Adipocyte (in vitro differentiated cells): ENCODE measurements at places on chromosomes 6 and 20.

- DNase-seq = peak; percentile 77
These were observed 548 bp downstream of the AGPAT4 start for GRCh38 chr6:161273274-161273751.

DNA sequence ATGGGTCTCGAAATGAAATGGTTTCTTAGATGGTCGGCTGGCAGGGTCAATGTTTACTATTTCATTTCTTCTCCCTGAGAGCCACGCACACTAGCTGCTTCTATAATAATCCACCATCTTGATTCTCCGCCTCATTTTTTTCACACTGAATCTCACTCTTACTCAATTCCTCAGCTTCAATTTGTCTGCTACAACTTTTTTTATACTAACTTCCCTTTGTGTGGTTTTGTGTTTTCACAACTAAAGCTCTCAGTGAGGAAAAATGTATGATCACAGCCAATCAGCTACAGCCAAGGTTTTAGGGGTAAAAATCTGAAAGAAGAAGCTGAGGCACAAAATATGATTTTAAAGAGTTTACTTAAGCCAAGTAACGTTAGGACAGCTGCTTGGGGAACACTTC lies 1309.4 kb downstream of the EPHA7 start:
- no peak for DNase-seq

DNA sequence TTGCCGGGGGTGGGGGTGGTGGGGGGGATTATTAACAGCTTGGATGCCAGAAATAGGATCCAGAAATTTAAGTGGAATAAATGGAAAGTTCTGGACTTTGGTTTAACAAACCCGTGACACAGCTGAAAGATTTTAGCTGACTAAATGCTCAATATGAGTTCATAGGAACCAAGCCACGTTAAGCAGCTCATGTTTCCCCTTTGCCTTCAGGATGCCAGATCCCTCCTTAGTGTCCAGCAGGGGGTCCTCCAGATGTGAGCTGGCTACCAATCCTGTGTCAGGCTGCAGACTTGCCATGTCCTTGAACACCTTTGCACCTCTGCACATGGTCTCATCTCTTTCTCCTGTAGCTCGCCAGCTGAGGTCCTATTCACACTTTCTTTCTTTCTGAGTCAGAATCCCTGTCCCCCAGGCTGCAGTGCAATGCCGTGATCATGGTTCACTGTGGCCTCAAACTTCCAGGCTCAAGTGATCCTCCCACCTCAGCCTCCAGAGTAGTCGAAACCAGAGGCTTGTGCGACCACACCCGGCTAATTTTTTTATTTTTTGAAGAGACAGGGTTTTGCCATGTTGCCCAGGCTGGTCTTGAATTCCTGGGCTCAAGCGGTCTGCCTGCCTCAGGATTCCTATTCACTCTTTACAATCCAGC lies 133.3 kb upstream of the ARMC2 start:
- DNase-seq = peak; percentile 49

- DNase-seq = no peak
These were observed 9.2 kb upstream of the SIRPD start for GRCh38 chr20:1566701-1567100.

DNA sequence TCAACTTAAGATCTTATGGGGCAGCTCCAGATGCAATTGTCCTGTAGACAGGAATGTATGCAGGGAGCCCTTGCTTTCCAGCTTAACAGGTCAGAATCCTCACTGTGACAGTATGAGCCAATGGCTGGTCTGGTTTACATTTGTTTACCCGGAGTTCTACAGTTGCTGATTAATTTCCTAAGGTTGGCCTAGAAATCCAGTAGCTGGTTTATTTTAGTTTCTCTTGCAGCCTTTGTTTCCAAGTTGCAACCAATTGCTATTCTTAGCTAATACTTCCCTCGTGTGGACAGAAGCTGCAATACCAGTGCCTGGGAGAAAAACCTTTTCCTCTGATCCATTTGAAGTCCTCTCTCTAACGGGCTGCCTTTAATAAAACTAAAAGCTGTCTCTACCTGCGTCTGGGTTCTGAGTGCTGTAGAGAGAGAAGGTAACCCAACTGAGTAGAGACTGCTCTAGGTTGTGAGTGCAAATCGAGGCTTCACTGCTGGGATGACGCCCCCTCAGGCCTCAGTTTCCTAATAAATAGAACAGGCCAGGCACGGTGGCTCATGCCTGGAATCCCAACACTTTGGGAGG lies 45.9 kb downstream of the ZNF217 start:
- DNase-seq = peak; percentile 81

DNA sequence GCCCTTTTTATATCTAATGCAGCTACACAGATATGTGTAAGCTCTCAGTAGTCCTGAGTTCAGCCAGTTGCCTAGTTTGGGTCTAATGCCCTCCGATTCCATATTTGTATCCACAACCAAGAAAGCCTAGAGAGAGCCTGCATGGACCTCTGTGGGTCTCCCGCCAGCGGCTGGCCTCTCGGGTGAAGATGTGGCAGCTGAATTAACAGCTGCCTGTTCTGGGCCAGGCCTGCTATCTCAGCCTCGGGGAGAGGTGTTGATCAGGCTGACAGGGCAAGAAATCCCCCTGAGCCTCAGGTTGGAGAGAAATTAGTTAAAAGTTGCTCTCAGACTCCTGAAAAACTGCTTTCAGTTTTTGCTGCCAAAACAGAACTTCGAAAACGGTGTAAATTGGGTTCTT lies 19.8 kb downstream of the PTK7 start:
- no peak for DNase-seq

DNA sequence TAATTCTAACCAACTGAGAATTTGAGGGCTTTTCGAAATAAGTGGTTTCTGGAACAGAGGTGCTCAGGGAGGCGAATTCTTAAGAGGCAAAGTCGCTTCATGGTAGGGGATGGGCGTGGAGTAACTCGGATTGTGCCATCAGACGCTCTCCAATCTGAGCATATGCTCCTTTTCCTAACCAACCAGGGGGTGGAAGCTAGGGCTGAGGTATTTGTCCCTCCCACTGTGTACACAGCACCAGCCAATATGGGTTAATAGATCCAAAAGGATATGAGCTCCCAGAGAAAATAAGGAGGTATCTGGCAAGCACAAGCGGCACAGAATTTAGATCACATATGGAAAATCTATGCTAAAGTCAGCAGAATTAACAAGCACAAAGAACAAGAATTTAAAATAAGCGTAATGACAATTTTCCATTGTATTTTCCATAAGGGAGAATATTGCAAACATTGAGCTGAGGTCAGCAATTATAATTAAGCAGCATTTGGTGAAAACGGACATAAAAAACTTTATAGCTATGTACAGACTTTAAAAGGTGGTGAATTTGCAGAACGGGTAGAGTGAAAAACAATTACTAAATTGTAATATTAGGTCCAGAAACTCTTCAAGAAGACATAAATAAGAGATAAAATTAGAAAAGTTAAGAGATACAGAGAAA lies 55.0 kb upstream of the PHACTR1 start:
- no peak for DNase-seq

GRCh38 chr20:6295867-6296256 lies 173.0 kb upstream of the FERMT1 start:
- DNase-seq = no peak

GRCh38 chr20:25580711-25581110 lies 4.6 kb downstream of the NINL start:
- DNase-seq = peak; percentile 44

GRCh38 chr20:59095140-59095539 lies 52.6 kb upstream of the PRELID3B start:
- no peak for DNase-seq

- DNase-seq = no peak
These were observed 70.7 kb upstream of the TAB2 start for GRCh38 chr6:149246691-149247384.

DNA sequence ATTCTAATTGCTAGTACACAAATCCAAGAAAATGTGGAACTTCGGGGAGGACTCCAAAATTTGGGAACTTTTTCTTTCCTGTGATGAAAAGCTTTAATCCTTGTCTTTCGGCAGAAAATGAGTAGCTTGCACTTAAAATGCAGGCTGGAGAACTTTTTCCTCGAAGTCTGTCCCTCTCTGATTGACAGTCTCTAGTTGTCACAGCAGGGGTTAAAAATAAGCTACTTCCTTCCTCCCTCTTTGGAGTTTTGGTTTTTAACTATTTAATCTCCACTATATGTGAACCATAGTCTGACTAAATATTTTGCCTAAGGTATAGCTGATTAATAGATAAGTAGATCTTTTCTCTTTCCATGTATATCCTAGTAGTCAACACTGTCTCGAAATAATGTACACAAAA lies 66.8 kb upstream of the MBOAT1 start:
- DNase-seq = no peak

DNA sequence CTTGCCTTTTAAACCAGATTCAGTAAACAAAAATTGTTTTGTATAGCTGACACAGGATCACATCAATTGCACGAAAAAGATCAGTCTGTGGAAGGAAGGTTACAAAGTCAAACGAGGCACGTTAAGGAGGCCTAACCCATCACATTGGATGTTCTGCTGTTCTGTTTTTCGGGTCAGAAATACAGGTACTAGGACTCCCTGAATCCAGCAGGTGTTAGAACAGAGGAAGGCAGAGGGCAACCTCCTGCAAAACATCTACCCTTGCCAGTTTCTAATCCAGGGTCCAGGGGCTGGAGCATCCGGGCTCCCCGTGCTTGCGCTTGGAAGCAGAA lies 64.6 kb downstream of the PLG start:
- no peak for DNase-seq

- DNase-seq = no peak
These were observed 399.3 kb downstream of the KHDRBS2 start for GRCh38 chr6:61886608-61887259.

- peak; percentile 65 for DNase-seq
These were observed 102.6 kb downstream of the FLRT3 start for GRCh38 chr20:14234666-14235295.

- DNase-seq = no peak
These were observed 16.5 kb downstream of the MDFI start for GRCh38 chr6:41654698-41655151.

- no peak for DNase-seq
These were observed 23.9 kb upstream of the ASF1A start for GRCh38 chr6:118869894-118870589.

DNA sequence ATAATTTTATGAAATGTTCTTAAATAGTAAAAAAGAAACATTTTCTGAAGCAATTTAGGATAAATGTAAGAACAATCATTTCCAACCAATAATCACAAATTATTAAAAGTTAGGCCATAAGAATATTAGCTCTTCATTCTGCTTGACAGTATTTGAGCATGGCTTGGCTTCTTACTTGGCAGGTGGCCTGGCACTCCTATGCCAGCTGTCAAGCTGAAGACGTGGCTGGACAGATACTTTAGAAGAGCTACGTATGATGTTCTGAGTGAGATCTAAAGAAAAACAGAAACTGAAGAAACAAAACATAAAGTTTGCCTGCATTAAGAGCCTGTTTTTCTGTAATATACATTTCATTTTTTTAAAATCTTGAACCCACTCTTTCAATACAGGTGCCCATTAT lies 438.9 kb downstream of the GRIK2 start:
- no peak for DNase-seq

DNA sequence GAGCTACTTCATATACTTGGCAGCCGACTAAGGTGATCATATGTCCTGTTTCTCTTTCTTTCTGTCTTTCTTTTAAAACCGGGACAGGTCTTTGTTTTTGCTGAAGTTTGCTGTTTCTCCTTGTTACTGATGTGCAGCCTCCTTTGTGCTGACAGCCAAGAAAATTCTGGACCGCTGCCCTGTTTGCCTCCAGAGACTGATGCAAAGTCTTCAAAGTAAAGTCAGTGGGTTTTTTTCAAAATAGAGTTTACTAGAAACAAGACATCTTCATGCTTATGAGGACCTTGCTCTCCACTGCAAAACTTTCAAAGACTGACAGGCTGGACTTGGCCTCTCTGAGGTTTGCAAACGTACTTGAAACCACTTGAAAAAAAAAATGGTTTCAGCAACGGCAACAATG lies 510.5 kb upstream of the MAP3K7 start:
- DNase-seq = no peak

DNA sequence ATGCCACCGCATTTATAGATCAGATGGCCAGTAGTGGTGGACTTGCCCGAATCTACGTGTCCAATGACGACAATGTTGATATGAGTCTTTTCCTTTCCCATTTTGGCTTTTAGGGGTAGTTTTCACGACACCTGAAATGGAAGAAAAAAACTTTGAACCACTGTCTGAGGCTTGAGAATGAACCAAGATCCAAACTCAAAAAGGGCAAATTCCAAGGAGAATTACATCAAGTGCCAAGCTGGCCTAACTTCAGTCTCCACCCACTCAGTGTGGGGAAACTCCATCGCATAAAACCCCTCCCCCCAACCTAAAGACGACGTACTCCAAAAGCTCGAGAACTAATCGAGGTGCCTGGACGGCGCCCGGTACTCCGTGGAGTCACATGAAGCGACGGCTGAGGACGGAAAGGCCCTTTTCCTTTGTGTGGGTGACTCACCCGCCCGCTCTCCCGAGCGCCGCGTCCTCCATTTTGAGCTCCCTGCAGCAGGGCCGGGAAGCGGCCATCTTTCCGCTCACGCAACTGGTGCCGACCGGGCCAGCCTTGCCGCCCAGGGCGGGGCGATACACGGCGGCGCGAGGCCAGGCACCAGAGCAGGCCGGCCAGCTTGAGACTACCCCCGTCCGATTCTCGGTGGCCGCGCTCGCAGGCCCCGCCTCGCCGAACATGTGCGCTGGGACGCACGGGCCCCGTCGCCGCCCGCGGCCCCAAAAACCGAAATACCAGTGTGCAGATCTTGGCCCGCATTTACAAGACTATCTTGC lies 725 bp downstream of the EEF1A1 start:
- DNase-seq = peak; percentile 84

- peak; percentile 91 for DNase-seq
These were observed 39.8 kb downstream of the SRSF3 start for GRCh38 chr6:36633915-36634314.

GRCh38 chr20:1881240-1881835 lies 13.9 kb upstream of the SIRPA start:
- DNase-seq = no peak

DNA sequence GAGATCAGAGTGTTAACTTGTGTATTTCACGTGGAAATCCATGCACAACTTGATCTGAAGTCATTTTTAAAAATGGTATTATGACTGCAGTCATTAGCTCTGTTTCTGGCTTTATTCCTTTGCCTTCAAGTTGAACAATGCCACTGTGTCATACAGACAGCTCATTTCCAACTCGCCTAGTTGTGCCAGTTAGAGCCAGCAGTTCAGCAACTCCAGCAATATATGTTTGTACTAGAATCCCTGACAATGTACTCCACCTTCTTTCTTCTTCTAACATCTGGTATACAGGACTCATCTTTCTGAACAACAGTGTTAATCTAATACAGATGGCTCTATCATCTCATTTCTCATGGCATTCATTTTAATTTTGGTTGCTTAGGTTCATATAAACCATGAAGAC lies 418.3 kb upstream of the POU3F2 start:
- no peak for DNase-seq

- DNase-seq = no peak
These were observed 41.6 kb upstream of the FOXP4 start for GRCh38 chr6:41504466-41505121.

GRCh38 chr6:139490482-139490881 lies 116.0 kb upstream of the CITED2 start:
- no peak for DNase-seq

- DNase-seq = peak; percentile 15
These were observed 372.1 kb upstream of the CNR1 start for GRCh38 chr6:88538130-88538706.
